ENCODE measurements at places on chromosomes 5 and 9. TPM values are rescaled to one million over a fixed set of nuclear protein-coding genes. Genes with fewer than 3 reads are reported as not detected.

DNA sequence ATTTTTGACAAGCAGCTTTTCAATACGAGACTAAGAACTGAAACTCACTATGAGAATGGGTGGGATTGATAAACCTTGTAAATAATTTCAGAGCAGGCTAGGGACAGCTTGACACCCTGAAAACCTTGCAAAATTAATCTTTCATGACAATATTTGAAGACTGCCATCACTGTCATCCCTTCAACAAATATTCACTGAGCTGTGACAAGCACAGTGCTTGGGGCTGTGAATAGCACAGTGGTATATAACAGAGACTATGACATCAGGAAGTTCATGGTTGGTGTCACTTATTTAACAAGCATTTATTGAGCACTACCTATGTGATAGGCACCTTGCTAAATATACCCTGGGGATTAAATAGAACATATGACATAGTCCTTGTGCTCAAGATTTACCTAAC lies 741.0 kb upstream of the RIOK2 start:
- DNase-seq: no peak

GRCh38 chr5:10467281-10468198 lies 25.9 kb downstream of the ROPN1L start:
- DNase-seq: peak; percentile 79

DNA sequence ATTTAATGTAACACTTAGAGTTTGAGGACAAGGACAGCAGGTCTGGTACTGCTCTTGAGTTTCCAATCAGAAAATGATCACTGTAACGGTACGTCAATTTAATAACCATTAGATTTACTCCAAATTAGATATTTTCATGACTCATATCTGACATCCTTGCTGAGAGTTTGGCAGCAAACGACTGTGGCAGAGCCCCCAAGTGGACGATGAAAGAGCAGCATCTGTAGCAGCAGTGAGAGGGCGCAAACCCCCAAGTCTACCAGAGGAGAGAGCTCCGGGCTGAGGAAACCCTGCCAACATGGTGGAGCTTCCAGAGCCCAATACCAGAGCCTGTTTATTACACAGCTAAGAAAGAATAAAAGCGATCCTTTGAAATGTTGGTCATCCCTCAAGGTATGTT lies 73.2 kb upstream of the EPB41L4A start:
- DNase-seq: peak; percentile 69

- DNase-seq: no peak
Measured at GRCh38 chr5:158953929-158954534, 145.7 kb downstream of the EBF1 start.

DNA sequence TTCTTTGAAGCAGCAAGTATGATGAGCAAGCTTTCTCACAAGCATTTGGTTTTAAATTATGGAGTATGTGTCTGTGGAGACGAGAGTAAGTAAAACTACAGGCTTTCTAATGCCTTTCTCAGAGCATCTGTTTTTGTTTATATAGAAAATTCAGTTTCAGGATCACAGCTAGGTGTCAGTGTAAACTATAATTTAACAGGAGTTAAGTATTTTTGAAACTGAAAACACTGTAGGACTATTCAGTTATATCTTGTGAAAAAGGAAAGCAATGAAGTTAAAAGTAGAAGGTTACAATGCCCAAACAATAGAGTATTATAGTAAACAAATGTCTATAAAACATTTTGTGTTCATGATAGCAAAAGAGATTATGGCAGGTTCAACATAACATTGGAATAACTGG lies 88.6 kb downstream of the JAK2 start:
- DNase-seq: no peak

- no peak for DNase-seq
Measured at GRCh38 chr5:147436596-147436995, 73.3 kb downstream of the DPYSL3 start.

- peak; percentile 29 for DNase-seq
Measured at GRCh38 chr5:80082731-80083100, 47.6 kb downstream of the THBS4 start.

DNA sequence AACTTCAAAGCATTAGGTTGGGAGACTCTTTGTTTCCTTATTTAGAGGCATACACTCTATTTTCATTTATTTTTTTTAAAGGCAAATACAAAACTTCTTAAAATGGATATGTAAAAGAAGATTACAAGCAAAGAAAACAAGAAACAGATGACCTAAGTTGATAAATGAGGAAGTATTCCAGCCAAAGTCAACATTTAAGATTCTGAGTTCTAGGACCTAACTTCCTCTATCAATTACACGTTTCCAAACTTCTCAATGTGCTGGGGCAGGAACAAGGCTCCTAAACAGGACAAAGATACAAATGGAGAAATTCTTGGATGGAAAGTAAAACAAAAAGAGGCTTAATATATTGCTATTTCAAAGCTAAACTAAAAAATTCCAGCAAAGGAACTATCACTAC lies 89.5 kb downstream of the TLE1 start:
- DNase-seq: no peak

GRCh38 chr5:142107736-142108431 lies 695 bp upstream of the NDFIP1 start:
- no peak for DNase-seq

- DNase-seq: peak; percentile 72
Measured at GRCh38 chr5:72543365-72543764, 36.2 kb upstream of the ZNF366 start.

GRCh38 chr5:176573564-176574296 lies 24.6 kb downstream of the CDHR2 start:
- DNase-seq: peak; percentile 20

GRCh38 chr5:32428426-32428825 lies 16.1 kb downstream of the ZFR start:
- no peak for DNase-seq

DNA sequence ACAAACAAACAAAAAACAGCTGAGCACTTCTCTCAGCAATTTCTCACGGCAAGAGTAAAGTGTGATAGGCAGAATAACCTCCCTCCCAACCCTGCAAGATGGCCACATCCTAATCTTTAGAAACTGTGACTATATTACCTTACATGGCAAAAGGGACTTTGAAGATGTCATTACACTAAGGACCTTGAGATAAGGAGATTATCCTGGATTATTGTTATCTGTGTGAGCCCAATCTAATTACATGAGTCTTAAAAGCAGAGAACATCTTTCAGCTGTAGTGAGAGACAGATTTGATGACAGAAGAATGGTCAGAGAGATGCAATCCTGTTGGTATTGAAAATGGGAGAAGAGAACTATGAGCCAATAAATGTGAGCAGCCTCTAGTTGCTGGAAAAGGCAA lies 347.9 kb downstream of the CDH9 start:
- DNase-seq: no peak

DNA sequence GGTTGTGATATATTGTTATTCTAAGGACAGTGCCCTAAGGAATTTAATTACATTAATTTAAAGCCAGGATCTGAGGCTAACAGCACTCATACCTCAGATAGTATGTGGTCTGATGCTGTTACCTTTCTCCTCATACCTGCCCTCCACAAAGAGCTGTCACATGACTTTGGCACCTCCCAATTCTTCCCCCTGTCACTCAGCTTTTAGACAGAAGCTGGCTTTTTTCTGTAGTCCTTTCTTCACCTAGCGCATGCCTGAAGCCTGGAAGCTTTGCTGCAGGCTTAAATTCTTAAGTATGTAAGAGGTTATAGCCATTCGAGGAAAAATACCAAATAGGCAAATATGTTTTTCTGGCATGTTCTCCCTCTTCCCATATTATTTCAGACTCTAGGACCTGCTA lies 61.0 kb upstream of the ADAMTS19 start:
- DNase-seq: no peak

The GMCL2 gene
- not detected for total RNA-seq

The POLR3G gene
- 10.2 TPM for total RNA-seq

All from mammary epithelial cell (primary cell).